ENCODE measurements at places on chromosomes 4 and X.

DNA sequence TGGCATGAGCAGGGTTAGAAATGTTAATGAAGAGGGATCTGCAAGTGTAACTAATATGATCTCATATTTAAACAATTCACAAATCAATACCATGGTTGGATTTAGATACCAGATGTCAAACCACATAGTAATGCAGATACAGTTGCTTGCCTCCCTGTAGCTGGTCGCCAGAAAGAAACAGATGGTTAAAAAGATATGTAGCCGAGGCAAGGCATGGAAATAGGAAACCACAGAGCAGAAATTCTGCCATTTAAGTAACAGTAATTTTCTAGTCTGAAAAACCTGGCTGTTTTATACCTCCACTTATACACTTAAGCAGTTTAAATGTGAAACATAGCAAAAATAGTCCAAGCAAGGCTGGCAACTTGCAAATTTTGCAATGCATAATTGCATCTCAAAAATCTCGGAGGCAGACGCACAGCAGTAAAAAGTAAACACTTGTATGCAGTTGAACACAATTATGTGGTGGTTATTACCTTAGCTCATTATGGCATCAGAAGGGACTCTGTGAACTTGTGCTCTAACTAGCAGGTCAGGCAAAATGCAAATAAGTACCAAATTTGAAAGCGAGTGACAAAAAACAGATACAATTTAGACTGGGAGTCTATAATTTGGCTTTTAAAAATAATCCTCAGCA, 126.8 kb downstream of the NAA11 start:
- no peaks in the 10 kb centered on the region for H3K36me3 ChIP-seq
- H3K27me3 ChIP-seq, result no peaks in the 10 kb centered on the region
- H3K27ac ChIP-seq, result no peak overlapping the region
- H3K4me1 ChIP-seq, result no peaks in the 10 kb centered on the region
- no peak for DNase-seq

DNA sequence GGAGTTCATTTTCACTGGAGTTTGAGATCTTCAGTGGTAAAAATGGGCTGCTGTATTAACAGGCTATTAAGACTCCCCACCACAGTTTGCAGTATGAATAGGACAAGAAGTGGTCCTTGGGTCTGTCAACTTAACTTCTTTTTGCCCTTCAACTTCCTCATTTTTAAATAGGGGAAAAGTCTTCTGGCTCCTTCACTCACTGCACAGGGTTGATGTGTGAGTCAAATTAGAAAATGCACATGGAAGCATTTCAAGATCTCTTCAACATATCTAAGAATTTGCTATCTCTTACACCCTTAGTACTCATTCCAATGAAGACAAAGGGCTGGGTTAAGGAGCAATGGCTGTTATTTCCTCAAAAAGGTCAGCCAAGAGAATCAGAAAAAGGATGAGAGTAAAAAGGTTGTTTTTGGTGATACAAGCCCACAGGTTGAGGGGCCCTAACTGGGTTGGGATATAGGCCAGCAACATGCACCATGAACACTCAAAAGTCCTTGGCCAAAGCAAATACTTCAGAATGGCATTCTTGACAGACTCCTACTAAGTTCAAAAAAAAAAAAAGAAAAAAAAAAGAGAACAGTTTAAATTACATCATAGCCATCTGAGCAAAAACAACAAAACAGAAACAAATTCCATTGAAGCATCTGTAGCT, 13.4 kb downstream of the PDE5A start:
- no peaks in the 10 kb centered on the region for H3K4me1 ChIP-seq
- no peak overlapping the region for H3K27ac ChIP-seq
- peaks cover 7% of the 10 kb centered on the region for H3K27me3 ChIP-seq
- DNase-seq, result no peak
- H3K36me3 ChIP-seq, result no peaks in the 10 kb centered on the region

GRCh38 chr4:12852338-12853307, 631.5 kb downstream of the RAB28 start:
- H3K27me3 ChIP-seq, result peaks cover 4% of the 10 kb centered on the region
- H3K36me3 ChIP-seq, result no peaks in the 10 kb centered on the region
- no peak for DNase-seq
- H3K27ac ChIP-seq, result no peak overlapping the region

GRCh38 chr4:88964450-88964849, 92.5 kb downstream of the FAM13A start:
- no peak for DNase-seq
- H3K4me3 ChIP-seq, result no peak overlapping the region
- H3K27ac ChIP-seq, result no peak overlapping the region
- no peaks in the 10 kb centered on the region for H3K36me3 ChIP-seq
- peaks cover 7% of the 10 kb centered on the region for H3K27me3 ChIP-seq

DNA sequence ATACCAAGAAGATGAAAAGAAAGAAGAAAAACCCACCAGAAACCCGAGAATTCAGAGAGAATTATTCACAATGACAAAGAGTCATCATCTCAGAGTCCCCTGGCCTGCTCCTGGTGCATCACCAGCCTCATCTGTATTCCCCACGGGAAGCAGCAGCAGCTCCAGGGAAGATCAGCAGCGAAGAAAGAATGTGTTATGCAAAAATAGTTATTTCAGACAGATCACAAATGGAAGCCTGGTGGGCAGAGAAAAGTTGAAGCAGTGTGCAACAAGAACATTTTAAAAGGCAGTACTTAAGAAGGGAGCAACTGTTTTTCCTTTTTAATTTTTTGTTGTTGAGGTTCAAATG, 189.2 kb downstream of the PPP3CA start:
- H3K36me3 ChIP-seq, result peaks cover 2% of the 10 kb centered on the region
- no peak for DNase-seq
- no peak overlapping the region for H3K27ac ChIP-seq
- H3K4me3 ChIP-seq, result no peak overlapping the region
- no peaks in the 10 kb centered on the region for H3K27me3 ChIP-seq

All from activated CD8-positive, alpha-beta T cell treated with anti-CD3 and anti-CD28 coated beads, Interleukin-2, amount 10 ng/mL, durations not matched to agents 7 days and 5 days (primary cell).